ENCODE measurements at places on chromosomes 5 and 9.

DNA sequence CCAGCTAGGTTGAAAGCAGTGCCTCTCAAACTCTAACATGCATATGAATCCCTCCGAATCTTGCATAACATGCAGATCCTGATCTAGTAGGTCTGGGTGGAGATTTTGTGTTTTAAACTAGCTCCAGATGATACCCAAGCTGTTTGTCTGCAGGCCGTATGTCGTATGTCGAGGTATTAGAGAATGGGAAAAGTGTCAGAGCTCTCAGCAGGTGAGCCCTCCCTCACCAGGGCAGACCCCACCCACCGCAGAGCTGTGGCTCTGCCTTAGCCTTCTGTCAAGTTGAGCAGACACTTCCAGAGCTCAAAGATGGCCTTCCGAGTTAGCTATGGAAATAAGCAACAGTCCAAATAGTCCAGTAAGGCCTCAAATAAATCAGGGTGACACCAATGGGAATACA, 83.2 kb upstream of the MAP3K1 start:
- no peak for DNase-seq

DNA sequence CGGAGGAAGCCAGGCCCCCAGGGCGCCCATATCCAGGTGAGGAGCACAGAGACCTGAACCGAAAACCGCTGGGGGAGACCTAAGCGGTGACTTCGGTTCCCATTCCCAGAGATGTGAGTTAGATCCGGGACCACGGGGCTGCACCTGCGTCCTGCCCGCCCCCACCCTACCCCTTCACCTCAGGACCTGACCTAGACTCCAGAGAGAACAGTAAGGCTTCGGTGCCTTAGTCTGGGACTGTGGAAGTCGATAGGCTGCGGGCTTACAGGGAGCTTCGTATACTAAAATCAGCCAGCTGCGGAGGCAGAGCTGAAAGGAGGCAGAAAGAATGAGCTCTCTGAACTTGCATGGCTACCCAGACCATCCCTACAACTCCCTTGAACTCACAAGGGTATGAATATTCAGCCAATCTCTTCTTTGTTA, 518 bp upstream of the FAM13B start:
- DNase-seq: no peak

DNA sequence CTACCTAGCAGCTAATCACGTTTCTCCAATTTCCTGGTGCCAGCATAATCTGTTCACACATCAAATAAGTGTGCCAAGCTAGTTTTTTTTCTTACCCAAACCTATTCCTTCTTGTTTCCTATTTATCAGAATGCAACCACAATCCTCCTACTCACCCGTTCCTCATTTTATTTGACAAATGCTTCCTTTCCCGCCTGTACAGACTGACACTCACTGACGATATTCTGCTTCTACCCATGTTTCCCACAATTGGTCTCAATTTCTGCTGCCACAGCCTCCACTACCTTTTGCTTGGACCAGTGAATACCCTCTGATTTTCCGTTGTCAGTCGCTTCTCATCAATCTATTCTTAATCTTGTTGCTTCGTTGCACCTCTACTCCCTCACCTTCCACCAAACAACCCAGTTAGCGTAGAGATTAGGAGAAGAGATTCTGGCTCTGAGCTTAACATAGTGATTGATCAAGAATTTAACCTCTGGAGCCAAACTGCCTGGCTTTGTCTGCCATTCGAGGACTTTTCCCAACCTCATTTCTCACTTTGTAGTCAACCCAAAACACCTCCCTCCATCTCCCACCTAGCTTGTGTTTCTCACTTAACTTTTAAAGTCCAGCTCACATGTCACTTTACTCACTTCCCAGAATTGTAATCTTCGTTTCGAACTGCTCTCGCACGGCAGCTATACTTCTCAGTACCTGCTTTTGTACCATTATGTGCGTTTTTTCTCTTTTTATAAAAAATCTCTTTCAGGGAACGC, 729 bp upstream of the TMEM38B start:
- DNase-seq: peak; percentile 67

DNA sequence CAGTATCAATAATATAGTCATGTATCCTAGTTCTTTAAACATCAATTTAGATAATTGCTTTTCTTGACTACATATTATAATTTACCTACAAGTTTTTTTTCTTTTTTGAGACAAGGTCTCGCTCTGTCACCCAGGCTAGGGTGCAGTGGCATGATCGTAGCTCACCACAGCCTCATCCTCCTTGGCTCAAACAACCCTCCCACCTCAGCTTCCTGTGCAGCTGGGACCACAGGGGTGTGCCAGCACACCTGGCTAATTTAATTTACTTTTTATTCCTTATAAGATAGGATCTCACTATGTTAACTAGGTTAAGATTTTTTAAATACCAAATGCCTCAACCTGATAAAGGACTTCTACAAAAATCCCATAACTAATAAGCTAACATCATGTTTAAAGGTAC, 21.1 kb downstream of the UIMC1 start:
- DNase-seq: no peak

- DNase-seq: no peak
Observed at GRCh38 chr9:121741228-121741918, 89.9 kb downstream of the DAB2IP start.

- no peak for DNase-seq
Observed at GRCh38 chr9:79809931-79810330, 238.2 kb downstream of the TLE4 start.

- DNase-seq: peak; percentile 55
Observed at GRCh38 chr9:114805670-114806525, at the start of gene TNFSF15. Gene TNFSF15, minus strand, starts transcription at chr9:114806039. Its CDS starts 27 bp downstream, at chr9:114806012.

DNA sequence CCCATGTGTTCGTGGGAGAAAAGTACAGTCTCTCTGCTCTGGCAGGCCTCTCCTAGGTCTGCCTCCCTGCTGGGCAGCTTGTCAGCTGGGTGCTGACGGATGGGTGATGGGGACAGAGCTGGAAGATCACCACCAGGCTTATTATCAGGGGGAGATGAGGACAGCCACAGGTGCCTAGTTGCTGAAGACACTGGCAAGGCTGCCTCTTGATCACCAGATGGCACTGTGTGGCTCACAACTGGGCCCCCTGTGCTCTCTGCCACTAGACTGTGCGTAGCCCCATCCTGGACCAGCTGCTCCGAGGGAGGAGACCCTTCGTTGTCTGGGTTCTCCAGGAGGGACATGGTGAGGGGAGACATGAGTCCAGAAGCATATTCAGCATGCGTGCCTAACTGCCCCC, 73.0 kb downstream of the KIF24 start:
- no peak for DNase-seq

GRCh38 chr5:82244854-82245635, 33.1 kb downstream of the RPS23 start:
- no peak for DNase-seq

DNA sequence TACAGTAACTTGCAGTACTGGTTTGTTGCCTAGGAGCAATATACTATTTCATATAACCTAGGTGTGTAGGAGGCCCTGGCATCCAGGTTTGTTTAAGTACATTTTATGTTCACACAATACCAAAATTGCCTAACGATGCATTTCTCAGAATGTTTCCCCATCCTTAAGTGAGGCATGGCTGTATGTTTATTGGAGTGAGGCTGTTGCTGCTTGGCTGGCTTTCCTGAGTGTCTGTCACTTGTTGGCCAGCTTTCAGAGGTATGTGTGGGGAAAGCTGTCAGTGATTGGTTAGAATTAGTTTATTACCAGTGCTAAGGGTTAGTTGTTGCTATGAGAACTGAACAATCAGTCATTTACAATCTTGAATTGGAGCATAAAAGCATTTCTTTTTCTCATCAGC, 154.1 kb upstream of the CDH12 start:
- no peak for DNase-seq

DNA sequence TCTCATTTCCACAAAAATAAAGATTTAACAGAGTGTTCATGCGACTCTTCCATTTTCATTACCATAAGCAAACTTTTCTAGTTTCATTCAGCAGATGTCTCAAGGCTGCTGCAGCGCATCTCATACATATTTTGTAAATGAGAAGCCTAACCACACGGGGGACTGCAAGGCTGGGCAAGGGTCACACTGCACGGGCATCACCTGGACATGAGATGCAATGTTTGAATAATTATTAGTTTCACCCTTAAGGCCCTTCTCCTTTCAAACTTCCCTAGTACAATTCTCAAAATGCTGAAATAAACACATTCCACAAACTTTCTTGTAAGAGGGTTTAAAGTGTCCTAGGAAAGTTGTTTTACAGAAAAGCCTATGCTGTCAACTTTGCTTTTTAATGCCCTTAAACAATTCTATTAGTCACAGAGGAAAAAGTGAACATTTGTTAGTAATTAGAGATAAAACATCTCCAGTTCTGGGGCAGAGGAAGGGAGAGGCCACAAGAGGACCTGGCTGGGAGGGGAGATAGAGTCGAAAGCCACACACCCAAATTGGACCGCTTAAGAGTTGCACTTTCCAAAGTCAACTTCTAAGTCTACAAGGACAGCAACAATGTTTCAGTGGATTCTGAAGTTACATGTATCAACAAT, 1.3 kb downstream of the DENND1A start:
- no peak for DNase-seq

DNA sequence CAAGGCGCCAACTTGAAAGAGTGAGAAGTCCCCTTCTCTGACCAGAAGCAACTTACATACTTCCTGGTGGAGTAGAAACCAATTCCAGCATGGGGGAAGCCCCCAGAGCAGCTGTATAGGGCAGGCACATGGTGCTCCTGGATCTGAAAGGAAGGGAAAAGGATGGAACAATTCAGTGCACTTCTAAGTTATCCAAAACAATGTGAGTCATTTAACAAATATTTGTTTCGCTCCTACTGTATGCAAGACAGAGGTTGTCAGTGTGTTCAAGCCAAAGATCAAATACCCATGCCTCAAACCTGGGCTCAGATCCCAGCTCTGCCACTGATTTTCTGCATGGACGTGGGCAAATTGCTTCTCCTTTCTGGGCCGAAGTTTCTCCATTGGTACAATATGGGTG, 67.1 kb downstream of the LHX2 start:
- DNase-seq: no peak

DNA sequence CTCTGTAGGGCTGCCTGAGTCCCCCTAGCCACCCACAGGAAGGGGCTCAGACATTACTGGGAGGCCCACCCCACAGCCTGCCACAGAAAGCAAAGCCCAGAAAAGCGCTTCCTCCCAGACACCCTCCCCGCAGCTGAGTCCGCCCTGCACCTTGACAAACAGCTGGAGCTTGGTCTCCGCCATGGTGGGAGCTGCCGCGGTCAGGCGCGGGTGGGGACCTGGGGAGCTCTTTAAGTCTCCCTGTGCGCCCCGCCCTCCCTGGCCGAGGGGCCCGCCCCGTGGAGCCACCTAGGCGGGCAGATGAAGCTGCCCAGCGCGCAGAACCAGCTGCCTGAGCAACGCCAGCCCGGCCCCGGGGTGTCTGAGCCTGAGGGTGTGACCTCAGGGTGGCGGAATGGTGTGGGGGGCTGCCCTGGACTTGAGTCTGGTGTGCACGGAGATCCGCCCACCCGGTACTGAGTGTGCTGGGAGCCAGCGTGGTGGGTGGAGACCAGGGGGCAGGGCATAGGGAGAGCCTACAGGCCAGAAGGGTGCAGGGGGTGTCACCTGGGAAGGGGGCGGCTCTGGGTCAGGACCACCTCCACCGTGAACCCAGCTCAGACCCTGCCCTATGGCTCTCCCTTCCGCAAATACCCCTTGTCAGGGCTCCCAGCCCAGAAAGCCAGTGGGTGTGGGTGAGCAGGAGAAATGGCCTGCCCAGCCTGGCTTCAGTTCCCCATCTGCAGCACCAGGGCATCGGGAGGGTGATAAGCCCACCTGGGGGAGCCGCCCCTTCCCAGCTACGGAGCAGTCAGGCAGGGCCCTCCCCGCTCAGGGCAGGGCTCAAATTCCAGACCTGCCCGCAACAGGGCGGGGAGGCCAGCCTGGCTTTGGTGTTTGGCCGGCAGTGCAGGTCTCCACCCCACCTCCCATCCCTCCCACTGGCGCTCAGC, at the start of gene CLIC3:
Gene CLIC3, minus strand, starts transcription at position 208 of the 932 bp plus-strand sequence. Its CDS starts 25 bp downstream, at position 183.
- DNase-seq: peak; percentile 34

- no peak for DNase-seq
Observed at GRCh38 chr9:13807118-13807517, 506.8 kb downstream of the NFIB start.

DNA sequence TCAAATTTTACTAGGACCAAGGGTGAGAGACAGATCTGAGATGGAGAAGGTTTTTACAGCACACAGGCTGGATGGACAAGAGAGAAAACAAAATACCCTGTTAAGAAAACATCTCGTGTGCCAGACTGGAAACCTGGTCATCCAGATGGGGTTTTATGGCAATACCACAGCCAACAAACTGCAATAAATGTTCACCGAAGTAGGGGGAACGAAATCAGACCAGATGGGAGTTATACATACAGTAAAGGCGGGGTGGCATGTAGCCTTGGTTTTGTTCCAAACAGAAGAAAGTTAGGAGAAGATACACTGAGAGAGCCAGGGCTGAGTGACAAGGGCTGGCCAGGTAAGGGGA, 63.3 kb downstream of the DCP2 start:
- DNase-seq: no peak

Data from NCI-H1417 (cell line).